ENCODE measurements at places on chromosomes 3 and 15.

- DNase-seq = peak; percentile 22
Observed at GRCh38 chr3:31472479-31473390, 60.0 kb upstream of the STT3B start.

DNA sequence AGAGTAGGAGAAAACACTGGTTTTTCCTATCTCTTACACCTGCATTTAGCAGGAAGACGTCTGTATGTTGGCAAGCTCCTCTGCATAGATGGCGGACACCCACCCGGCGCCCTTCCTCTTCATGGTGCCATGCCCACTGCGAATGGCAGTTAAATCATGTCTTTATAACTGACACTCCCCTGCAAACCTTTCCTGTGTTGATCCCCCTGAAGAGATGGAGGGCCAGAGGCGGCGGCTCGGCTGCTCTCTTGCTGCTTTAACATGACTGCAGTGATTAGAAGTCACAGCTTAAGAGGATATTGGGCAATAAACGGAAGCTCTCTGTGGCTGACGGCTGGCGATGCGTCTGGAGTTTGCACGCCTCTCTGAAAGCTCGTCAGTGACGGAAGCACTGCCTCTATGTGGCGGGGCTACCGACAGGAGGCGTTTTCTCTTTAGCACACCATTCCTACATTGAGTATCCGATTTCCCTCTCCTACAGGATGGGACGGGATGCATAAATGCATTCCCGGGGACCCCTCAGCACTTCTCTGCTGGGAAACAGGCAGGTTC is 25.5 kb upstream of the SNRPA1 start:
- DNase-seq = peak; percentile 36

DNA sequence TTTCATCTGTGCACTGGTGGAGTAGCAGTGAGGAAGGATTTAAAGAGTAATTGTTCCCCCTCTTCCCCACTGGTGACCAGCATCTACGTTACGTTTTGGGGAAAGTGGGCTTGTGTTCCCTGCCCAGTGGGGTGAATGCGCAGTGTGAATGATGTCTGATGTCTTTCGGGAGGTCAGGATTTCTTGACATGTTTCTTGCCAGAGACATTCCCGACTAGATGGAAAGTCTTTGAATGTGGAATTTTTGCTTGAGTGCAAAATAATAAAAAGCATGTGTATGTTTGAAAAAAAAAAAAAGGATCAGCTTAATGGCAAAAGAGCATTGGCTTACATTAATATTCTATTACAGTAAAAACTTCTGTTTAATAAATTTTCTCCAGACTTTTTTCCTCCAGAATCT is 632.2 kb downstream of the FOXP1 start:
- no peak for DNase-seq

DNA sequence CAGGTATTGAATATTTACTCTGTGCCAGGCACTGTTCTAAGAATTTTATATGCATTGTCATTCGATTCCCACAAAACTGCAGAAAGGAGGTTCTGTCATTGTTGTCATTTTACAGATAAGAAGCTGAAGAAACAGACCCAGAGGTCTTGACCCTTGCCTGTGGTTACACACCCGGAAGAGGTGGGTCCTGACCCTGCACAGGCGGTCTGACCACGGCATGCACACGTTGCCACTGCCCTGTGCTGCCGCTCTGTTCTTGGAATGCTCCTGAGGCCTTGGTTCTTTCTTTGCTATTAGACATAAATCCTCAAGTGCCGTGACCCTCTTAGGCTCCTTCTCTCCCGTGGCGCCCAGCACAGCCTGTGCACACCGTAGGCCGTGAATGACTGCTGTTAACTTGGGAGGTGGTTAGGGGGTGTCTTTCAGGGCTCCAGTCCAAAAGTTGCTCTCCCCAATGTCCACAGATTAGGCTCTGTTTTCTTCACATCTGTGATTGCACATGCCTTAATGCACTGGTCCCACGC is 74.1 kb upstream of the PLXNA1 start:
- DNase-seq = no peak

Measured in stimulated activated CD8-positive, alpha-beta memory T cell treated with anti-CD3 and anti-CD28 coated beads, Interleukin-4, amount 100 ng/mL, for 24 hours (primary cell).